Right lobe of liver (tissue), 6 donors: ENCODE measurements at places on chromosomes 1 and 21. TPM values are rescaled to one million over a fixed set of nuclear protein-coding genes. Genes with fewer than 3 reads are reported as not detected.

GRCh38 chr1:1959840-1960479 is 40.9 kb upstream of the TMEM52 start:
- DNase-seq, result peak; percentile 86
- H3K36me3 ChIP-seq, result no peaks in the 10 kb centered on the region
- no peaks in the 10 kb centered on the region for H3K4me1 ChIP-seq
- no peak overlapping the region for H3K4me3 ChIP-seq
- no peak overlapping the region for H3K27ac ChIP-seq

- no peak overlapping the region for H3K4me3 ChIP-seq
- no peaks in the 10 kb centered on the region for H3K36me3 ChIP-seq
- no peaks in the 10 kb centered on the region for H3K4me1 ChIP-seq
- no peaks in the 10 kb centered on the region for H3K27me3 ChIP-seq
- no peak overlapping the region for H3K27ac ChIP-seq
- no peak for DNase-seq
Measured at GRCh38 chr1:153293851-153294250, 18.9 kb downstream of the PGLYRP3 start.

DNA sequence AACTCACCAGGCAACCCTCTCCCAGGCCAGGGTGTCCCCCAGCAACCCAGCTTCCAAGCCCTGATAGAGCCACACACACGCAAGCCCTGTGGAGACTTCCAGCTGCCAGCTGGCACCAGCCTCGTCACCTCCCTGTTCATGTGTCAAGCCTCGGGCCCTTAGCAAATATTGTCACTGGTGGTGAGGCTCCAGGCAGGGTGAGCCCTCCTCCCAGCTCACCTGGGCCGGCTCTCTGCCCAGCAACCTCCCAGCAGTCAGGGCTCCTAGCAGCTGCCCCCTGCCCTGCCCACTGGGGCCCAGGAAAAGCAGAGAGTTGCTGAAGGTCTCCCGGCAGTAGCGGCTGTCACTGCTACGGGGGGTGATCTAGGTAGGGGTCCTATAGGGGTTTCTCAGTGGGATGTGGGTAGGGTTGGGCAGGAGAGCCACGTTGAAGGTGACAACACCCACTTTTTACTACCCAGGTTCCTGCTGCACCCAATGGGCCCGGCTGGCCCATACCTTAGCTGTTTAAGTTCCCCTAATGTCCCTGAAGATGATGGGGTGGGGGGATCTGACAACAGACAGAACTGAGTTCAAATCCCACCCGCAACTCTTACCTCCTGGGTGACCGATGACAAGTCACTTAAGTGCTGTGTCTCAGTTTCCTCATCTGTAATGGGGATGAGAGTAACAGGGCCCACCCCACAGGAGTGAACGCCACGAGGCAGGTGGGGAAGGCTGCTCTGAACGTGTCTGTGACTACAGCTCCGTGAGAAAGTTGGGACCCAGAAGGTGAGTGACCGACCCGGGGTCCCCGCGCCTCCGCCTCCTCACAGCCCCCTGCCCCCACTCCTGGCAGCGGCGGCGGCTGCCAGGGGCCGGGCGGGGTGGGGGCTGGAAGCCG is 678 bp downstream of the TTC39A start:
- peak overlapping the region; percentile 19 for H3K4me3 ChIP-seq
- peak; percentile 92 for DNase-seq
- no peaks in the 10 kb centered on the region for H3K4me1 ChIP-seq
- no peak overlapping the region for H3K27ac ChIP-seq

DNA sequence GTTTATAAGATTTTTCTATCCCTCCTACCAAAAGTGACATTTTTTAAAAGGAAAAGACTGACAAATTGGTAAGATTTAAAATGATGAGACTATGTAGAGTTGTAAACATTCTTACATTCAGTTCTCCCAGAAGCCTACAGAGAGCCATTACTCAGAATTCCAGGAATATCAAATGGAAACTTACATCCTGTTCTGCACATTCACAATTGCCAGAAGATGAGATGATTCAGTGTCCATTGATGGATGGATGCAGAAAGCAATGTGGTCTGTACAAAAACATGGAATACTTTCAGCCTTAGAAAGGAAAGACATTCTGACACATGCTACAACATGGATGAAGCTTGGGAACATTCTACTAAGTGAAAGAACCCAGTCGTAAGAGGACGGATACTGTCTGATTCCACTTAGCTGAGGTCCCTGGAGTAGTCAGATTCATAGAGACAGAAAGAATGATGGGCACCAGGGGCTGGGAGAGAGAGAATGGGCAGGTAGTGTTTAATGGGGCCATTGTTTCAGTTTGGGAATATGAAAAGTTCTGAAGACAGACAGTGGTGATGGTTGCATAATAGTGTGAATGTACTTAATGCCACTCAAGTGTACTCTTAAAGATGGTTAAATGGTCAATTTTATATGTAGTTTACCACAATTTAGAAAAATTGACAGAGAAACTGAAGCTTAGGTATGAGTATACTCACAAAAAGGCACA is 16.6 kb downstream of the MX1 start:
- H3K4me1 ChIP-seq, result no peaks in the 10 kb centered on the region
- no peak for DNase-seq
- H3K27me3 ChIP-seq, result no peaks in the 10 kb centered on the region
- peaks cover 38% of the 10 kb centered on the region for H3K36me3 ChIP-seq
- H3K4me3 ChIP-seq, result no peak overlapping the region

- H3K4me1 ChIP-seq, result no peaks in the 10 kb centered on the region
- no peak overlapping the region for H3K4me3 ChIP-seq
- no peaks in the 10 kb centered on the region for H3K27me3 ChIP-seq
- no peaks in the 10 kb centered on the region for H3K36me3 ChIP-seq
- H3K27ac ChIP-seq, result no peak overlapping the region
Measured at GRCh38 chr1:16905868-16906702, 10.3 kb downstream of the RNU1-2 start.

- peaks cover 3% of the 10 kb centered on the region for H3K4me1 ChIP-seq
- no peak for DNase-seq
- H3K36me3 ChIP-seq, result no peaks in the 10 kb centered on the region
Measured at GRCh38 chr21:33754481-33754880, 112.2 kb downstream of the ITSN1 start.

- no peak for DNase-seq
- H3K4me1 ChIP-seq, result no peaks in the 10 kb centered on the region
- H3K27me3 ChIP-seq, result no peaks in the 10 kb centered on the region
- H3K4me3 ChIP-seq, result no peak overlapping the region
- peaks cover 5% of the 10 kb centered on the region for H3K36me3 ChIP-seq
- H3K27ac ChIP-seq, result no peak overlapping the region
Measured at GRCh38 chr1:112461200-112461871, 47.4 kb upstream of the WNT2B start.

DNA sequence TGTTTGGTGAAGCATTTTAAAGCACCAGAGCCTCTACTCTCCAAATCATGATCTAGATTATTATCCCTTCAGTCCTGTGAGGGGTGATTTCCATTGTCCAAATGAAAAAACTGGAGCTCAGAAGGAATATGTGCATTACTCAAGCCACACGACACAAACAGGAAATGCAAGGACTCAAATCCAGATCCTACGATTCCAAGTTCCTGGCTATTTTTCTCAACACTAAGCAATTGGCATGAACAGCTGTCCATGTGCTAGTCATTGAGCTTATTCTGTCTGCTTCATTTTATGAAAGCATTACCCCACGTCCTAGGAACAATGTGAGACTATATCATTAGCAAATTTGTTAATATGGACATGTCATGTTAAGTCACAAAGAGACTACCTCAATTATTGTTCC is 273.1 kb upstream of the LYPLAL1 start:
- no peaks in the 10 kb centered on the region for H3K36me3 ChIP-seq
- H3K27ac ChIP-seq, result no peak overlapping the region
- DNase-seq, result no peak
- H3K4me3 ChIP-seq, result no peak overlapping the region
- no peaks in the 10 kb centered on the region for H3K4me1 ChIP-seq
- H3K27me3 ChIP-seq, result no peaks in the 10 kb centered on the region

DNA sequence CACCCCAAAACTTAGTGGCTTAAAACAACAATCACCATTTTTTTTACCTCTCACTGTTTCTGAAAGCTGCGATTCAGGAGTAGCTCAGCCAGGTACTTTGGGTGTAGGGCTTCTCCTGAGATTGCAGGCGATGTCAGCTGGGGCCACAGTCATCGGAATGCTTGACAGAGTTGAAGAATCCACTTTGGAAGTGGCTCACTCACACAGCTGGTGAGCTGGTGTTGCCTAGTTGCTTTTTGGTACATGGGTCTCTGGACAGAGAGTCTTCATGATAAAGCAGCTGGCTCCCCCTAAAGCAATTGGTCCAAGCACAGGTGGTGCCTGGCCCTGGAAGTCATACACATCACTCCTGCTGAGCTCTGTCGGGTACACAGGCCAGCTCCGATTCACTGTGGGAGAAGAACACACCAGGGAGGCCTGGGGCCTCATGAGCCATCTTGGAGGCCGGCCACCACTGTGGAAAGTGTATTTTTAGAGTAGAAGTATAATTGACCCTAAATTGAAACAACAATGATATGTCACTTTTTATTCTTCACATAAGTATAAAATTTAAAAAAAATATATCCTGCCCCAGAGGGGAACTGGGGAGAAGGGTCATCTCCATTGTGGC is 75.2 kb upstream of the GALNT2 start:
- no peaks in the 10 kb centered on the region for H3K27me3 ChIP-seq
- H3K27ac ChIP-seq, result no peak overlapping the region
- no peaks in the 10 kb centered on the region for H3K36me3 ChIP-seq
- no peak overlapping the region for H3K4me3 ChIP-seq
- no peak for DNase-seq

- H3K36me3 ChIP-seq, result no peaks in the 10 kb centered on the region
- no peak for DNase-seq
- H3K4me3 ChIP-seq, result no peak overlapping the region
- H3K27me3 ChIP-seq, result no peaks in the 10 kb centered on the region
- H3K27ac ChIP-seq, result no peak overlapping the region
Measured at GRCh38 chr1:166507347-166507746, 331.9 kb upstream of the POGK start.

- DNase-seq, result no peak
- H3K36me3 ChIP-seq, result no peaks in the 10 kb centered on the region
- no peak overlapping the region for H3K4me3 ChIP-seq
- H3K27me3 ChIP-seq, result no peaks in the 10 kb centered on the region
- no peaks in the 10 kb centered on the region for H3K4me1 ChIP-seq
Measured at GRCh38 chr1:97660431-97661105, 260.3 kb downstream of the DPYD start.

- peak; percentile 63 for DNase-seq
- no peaks in the 10 kb centered on the region for H3K27me3 ChIP-seq
- H3K27ac ChIP-seq, result peak overlapping the region; percentile 51
- H3K4me1 ChIP-seq, result no peaks in the 10 kb centered on the region
- no peaks in the 10 kb centered on the region for H3K36me3 ChIP-seq
Measured at GRCh38 chr1:205843036-205843859, 6.7 kb downstream of the PM20D1 start.

- H3K27ac ChIP-seq, result no peak overlapping the region
- DNase-seq, result no peak
- no peaks in the 10 kb centered on the region for H3K36me3 ChIP-seq
- no peaks in the 10 kb centered on the region for H3K4me1 ChIP-seq
- no peak overlapping the region for H3K4me3 ChIP-seq
Measured at GRCh38 chr1:5982868-5983267, 9.4 kb downstream of the NPHP4 start.

DNA sequence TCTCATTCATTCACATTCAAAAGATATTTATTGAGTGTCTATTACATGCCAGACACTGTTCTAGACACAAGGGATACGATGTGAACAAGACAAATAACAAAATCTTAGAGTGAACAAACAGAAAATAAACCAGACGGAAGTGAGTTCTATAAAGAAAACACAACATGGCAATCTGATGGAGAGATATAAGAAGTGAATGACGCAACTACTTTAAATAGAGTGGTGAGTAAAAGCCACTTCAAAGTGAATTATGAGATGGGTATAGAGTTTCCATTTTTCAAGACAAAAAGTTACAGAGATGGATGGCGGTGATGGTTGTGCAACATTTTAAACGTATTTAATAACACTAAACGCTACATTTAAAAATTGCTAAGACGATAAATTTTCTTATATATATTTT is 75.4 kb downstream of the CEP170 start:
- no peak overlapping the region for H3K27ac ChIP-seq
- no peaks in the 10 kb centered on the region for H3K27me3 ChIP-seq
- no peak overlapping the region for H3K4me3 ChIP-seq
- H3K36me3 ChIP-seq, result no peaks in the 10 kb centered on the region

GRCh38 chr1:7975212-7975865 is 13.8 kb downstream of the PARK7 start:
- no peak overlapping the region for H3K4me3 ChIP-seq
- peaks cover 14% of the 10 kb centered on the region for H3K4me1 ChIP-seq
- no peak overlapping the region for H3K27ac ChIP-seq
- no peaks in the 10 kb centered on the region for H3K27me3 ChIP-seq
- peak; percentile 76 for DNase-seq

GRCh38 chr1:168481586-168481985 is 62.2 kb downstream of the XCL2 start:
- no peaks in the 10 kb centered on the region for H3K36me3 ChIP-seq
- DNase-seq, result no peak
- H3K27me3 ChIP-seq, result no peaks in the 10 kb centered on the region

DNA sequence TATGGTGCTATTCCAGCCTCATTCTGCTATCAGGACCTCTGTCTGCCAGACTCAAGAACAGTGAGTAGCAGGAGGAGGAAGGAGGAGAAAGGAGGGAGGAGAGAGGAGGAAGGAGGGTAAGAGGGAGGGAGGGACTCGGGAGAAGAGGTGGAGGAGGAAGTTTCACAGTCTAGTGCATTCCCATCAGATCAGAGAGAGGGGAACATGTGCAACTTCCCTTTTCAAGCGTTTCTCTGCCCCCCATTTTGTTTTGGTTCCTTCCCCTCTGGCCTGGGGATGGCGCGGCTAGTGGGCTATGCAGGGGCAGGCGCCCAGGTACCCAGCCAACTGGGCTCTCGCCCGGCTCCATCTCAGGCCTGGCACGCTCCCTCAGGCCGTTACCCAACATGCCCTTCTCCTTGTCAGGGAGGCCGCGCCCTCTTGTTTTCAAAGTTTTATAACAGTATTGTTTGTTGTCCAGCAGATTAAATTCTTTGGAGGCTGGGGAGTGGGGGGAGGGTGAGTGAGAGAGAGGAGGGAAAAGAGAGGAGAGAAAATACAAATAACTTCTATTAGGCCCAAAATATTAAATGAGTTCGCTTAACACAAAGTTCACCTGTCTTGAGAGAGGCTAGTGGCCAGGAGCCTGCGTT is 56.0 kb downstream of the CD46 start:
- H3K27me3 ChIP-seq, result no peaks in the 10 kb centered on the region
- no peaks in the 10 kb centered on the region for H3K36me3 ChIP-seq
- peak overlapping the region; percentile 91 for H3K27ac ChIP-seq
- no peak for DNase-seq

CASZ1 gene
- total RNA-seq, result 4.6 TPM

TOMM20 gene
- 53.9 TPM for total RNA-seq

HPDL gene
- 0.25 TPM for total RNA-seq
